Right renal pelvis (tissue), 4 donors: ENCODE measurements at places on chromosomes 6 and 20. TPM values are rescaled to one million over a fixed set of nuclear protein-coding genes. Genes with fewer than 3 reads are reported as not detected.

DNA sequence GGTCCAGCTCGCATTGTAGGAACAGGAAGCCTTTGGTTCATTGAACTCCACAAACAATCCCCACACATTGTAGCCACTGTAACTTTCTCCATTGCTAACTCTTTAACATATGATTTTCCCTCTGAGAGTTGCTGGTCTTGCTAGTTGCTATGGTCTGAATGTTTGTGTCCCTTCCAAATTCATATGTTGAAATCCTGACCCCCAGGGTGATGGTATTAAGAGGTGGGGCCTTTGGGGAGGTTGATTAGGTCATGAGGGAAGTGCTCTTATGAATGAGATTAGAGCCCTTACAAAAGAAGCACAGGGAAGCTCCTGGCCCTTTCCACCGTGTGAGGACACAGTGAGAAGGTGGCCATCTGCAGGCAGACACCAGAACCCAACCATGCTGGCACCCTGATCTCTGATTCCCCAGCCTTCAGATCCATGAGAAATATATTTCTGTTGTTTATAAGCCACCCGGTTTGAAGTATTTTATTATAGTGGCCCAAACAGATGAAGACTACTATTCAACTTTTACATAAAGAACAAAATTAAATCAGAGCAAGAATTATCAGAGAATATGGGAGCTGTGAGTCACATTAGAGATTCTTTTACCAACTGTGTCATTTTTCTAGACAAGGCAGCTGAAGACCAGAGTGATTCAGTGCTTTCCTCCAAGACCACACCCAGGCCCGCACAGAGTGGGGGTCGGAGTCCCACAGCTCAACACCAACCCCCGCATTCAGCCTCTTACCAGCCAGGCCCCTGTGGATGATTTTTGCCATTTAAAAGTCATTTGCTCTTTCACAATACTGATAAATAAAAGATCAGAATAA is 143.0 kb downstream of the SAMD5 start:
- no peak for DNase-seq

DNA sequence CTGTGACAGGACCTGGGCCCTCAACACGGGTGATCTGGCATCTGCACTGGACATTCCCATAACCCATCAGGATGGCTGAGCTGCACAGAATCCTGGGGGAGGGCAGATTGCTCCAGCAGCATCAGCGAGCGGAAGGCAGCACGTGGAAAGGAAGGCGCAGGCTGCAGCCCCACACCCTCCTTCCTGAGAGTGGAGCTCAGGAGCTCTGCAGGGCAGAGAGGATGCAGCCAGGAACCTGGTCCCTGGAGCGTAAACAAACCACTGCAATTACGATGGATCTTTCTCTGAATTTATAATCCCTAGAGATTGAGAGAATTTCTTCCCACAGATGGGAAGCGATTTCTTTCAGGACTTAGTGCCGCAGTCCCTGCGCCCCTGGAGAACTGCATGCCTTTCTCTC is 39.7 kb upstream of the EMILIN3 start:
- no peak for DNase-seq

- DNase-seq, result no peak
Observed at GRCh38 chr6:115901896-115902295, 158.8 kb downstream of the FRK start.

GRCh38 chr6:22827760-22828159 is 258.4 kb downstream of the HDGFL1 start:
- no peak for DNase-seq

The ZC2HC1B gene
- not detected for polyA plus RNA-seq

The MOG gene
- not detected for polyA plus RNA-seq
